ENCODE measurements at places on chromosomes 11 and 22.

GRCh38 chr11:109526061-109526460 is 104.1 kb downstream of the C11orf87 start:
- no peak for DNase-seq

GRCh38 chr11:42205518-42205917 is 746.1 kb upstream of the LRRC4C start:
- DNase-seq = no peak

DNA sequence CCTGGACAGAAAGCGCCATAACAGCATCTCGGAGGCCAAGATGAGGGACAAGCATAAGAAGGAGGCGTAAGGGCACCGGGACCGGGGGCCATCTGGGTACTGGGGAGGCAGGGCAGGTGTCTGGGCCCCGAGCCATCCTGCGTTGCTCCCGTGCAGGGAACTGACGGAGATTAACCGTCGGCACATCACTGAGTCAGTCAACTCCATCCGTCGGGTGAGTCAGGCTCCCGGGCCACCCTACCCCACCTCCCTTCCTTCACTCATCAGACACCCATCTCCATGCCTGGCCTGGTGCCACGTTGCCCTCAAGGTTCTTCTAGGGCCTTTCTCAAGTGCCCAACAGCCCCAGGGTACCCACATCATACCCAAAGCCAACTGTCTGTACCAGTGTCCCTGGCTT is 15.0 kb downstream of the PLCB3 start:
- no peak for DNase-seq

- no peak for DNase-seq
Measured at GRCh38 chr22:46855681-46856080, 93.2 kb downstream of the TBC1D22A start.

GRCh38 chr11:120056301-120057027 is 81.4 kb downstream of the TRIM29 start:
- DNase-seq = no peak

DNA sequence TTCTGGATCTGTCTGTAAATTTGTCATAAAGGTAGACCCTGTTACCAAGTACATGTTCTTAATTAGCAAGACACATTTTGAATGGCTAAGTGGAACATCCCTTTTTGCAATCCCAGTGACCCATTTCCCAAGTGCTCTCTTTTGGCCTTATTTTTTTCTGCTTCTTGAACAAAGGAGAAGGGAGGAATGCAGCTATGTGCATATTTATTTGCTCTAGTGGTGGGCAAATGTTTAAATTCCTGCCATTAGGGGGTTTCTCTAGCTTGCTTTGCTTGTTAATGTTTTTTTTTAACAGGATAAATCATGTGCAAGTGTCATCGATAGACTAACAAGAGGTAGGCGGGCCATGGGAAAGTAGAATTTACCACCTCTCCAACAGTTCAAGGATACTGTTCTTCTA is 135.7 kb downstream of the COMMD9 start:
- DNase-seq = no peak

DNA sequence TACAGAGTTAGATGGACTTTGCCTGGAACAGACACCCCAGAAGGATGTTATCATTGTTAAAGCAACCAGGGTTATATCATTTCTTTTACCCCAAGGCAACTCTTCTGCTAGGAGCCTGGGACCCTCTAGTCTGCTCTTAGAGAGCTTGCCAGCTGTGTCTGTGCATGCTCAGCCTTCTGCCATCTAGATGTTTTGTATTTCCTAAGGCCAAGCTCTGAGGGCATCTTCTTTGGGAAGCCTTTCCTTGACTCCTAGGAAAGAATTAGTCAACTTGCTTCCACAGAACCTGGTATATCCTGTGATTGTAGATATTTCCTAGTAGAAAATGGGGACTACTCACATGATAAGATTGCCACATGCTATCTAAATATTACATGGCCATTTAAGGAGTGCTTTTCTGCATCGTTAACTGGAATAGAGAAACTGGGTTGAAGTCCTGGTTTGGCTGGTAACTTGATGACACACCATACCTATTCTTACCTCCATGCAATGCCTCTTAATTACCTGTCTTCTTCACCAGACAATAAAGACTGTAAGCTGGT is 87.6 kb downstream of the STIM1 start:
- DNase-seq = no peak

DNA sequence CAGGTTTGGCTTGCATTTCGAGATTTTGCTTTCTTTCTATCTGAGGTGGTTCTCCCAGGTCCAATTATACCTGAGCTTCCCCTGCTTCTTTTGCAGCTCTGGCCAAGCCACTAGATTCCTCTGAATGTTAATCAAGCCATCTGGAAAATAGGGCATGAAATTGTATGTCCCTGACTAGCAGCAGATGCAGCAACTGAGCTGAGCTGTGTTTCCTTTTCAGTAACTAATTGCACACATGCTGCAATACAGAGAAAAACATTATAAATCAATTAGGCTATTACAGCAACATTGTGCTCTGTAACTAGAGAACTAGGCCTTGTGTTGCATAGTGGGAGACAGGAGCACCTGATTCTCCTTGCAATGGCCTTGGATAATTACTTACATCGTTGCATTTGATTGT is 408.3 kb downstream of the ETS1 start:
- no peak for DNase-seq

- DNase-seq = no peak
Measured at GRCh38 chr11:78573681-78574080, 983 bp downstream of the NARS2 start.

DNA sequence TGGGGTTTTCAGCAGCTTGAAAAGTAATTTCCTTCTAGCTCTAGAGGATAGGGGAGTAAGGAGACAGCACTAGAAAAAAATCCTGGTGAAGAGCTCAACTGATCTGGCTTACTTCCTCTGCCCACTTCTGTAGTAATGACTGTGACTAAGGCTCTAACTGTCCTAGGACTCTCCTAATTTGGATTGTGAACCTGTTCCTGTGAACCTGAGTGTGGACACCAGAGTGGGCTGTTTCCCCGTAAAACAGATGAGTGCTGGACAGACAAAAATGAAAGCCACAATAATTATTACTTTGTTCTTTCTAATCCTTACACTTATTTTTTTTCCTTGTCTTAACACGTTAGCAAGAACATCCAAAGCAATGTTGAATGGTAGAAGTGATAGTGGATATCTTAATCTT is 154.1 kb downstream of the AASDHPPT start:
- DNase-seq = no peak

DNA sequence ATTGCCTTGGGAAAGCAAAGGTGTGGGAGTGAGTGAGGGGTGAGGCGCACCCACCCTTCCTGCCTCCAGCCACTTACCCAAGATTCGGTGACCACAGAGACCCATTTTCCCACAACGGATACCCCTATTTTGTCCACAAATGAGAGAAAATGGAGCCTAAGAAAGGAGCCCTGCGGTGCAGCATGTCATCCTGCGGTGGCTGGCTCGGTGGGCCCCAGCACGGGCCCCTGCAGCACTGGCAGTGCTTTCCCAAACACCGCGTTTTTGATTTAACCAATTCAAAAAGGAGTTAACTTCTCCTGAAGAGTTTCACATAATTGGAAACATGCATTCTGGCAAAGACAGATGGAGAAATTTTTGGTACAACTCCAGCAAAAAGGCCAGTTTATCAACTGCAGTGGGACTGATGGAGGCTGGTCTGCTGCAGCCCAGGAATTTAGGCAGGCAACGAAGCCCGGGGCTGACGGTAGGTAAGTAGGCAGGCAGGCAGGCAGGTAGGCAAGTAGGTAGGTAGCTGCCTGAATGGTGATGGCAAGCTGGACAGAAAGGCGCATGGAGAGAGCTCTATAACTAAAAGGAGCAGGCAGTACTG is 84.2 kb downstream of the FDX1 start:
- no peak for DNase-seq

DNA sequence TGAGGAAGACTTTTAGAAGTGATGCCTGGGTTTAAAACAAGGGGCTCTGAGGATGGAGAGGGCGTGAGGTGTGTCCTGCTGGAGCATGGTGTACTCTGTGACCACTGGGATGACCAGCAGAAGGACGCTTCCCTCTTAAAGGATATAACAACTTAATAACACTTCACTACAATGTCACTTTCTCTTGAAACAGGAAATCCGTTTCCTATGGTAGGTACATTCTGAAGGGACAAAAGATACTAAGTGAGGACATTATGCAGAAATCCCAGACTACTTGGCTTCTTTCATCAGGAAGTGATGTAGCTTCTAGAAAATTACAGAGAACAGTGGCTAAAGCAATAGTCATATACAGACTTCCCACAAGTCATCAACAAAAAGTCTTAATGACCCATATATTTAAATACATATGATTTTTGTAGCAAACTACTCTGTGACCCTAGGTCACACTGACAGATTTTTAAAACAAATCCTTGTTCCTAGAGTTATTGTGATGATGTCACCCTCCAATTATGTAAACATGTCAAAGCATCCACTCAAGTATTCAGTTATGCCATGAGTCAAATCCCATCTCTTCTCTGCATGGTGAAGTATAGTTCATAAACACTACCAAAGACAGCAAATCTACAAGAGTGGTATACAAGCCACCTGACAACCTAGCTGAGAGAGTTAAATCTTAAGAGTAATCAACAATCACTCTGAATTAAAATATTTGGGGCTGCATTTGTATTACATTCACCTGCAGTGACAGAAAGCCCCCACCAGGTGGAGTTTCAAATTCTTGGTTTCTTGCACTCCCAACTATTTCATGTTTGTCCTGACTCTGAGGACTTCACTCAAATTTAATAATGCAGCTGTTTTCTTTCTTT is 32.8 kb downstream of the PITPNB start:
- DNase-seq = peak; percentile 40

DNA sequence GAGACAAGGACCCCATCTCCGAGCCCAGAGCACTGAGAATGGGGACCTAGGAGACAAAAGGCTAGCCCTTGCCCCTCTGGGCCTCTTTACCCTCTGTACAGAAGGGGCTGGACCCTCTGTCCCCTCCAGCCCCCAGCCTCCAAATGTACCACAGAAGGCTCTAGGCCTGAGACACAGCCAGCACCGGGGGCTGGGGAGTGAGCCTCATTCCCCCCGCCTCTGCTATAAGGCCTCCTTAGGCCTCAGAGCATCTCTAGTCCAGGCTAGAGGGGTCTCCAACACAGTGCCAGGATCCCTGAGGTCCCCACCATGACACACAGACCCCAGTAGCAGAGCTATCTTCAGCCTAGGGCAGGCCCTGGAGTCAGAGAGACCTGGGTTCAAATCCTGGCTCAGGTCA is 4.8 kb downstream of the SMTN start:
- no peak for DNase-seq

DNA sequence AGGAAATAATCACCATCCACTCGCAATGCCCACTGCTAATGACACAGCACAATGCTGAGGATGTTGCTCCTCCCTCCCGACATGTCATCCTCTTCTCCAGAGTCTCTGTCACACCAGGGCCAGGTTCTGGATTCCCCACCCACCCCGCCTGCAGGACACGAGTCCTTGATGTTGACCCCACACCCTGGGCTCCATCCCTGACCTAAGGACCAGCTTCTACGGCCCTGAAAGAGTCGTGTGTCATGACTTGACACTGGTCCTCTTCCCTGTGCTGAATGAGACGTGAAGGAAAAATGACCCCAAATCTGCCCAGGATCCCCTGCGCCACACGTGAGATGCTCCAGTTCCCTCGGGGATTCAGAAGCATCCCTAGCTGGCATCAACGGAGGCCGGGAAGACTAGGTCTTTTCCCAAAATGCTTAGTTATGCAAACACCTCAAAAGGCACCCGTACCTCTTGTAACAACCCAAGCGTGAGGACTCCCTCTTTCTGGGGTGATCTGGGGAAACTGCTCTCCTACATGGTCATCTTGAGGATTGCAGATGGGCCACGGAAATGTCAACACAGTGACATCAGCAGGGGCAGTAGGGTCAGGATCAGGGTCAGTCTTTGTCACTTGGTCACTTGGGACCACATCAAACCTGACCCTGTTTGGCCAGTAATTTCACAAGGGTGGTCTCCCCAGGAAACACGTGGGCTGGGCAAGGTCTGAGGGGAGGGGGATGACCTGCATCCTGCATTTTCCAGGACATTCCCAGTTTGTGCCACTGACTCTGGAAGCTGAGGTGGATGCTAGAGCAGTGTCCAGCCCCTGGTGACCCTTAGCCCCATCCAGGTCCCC is 42.0 kb downstream of the IGLL5 start:
- no peak for DNase-seq

- DNase-seq = no peak
Measured at GRCh38 chr22:22616636-22617035, 27.8 kb upstream of the GGTLC2 start.

DNA sequence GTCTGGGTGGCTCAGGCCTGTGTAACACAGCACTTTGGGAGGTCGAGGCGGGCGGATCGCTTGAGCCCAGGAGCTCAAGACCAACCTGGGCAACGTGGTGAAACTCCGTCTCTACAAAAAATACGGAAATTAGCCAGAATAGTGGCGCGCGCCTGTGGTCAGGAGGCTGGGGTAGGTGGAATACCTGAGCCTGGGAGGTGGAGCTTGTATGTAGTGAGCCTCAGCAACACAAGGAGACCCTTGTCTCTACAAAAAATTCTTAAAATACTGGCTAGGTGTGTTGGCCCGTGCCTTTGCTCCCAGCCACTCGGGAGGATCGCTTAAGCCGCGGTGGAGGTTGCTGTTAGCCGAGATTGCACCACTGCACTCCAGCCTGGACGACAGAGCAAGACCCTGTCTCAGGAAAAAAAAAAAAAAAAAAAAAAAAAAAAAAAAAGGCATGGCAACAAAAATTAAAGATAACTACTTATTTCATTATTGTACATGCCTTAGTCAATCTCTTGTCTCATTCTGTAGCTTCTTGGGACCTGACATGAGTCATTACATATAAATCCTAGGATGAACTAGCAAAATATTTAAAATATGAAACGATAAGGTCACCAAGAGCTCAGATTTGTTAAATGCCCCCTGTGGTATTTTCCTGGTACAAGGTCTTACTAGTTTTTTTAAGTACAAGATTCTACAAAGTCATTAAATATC is 1.1 kb downstream of the TAF1D start:
- DNase-seq = peak; percentile 43

Measured in activated naive CD4-positive, alpha-beta T cell treated with anti-CD3 and anti-CD28 coated beads, Interleukin-2, amount 50 U/mL, for 16 hours (primary cell).